Retinal pigment epithelial cell (primary cell): ENCODE measurements at places on chromosomes 5 and 9.

- DNase-seq: no peak
Observed at GRCh38 chr5:5061836-5062235, 78.3 kb upstream of the ADAMTS16 start.

DNA sequence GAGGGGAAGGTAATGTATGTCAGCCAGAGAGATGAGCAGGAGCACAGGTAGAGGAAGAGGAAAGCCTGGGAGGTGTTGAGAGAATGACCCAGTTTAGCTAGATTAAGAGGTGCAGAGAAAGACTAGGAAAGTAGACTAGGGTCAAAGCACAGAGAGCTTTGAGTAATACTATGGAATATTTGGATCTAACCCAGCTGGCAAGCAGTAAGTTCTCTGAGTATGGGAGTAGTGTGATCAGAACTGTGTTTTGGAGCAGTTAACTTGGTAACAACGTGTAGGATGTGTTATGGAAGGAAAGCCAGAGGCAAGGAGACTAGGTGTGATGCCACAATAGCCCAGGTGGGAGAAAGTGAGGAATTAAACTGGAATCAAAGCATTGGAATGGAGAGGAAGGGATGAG, 84.9 kb upstream of the PTGER4 start:
- peak; percentile 44 for DNase-seq

DNA sequence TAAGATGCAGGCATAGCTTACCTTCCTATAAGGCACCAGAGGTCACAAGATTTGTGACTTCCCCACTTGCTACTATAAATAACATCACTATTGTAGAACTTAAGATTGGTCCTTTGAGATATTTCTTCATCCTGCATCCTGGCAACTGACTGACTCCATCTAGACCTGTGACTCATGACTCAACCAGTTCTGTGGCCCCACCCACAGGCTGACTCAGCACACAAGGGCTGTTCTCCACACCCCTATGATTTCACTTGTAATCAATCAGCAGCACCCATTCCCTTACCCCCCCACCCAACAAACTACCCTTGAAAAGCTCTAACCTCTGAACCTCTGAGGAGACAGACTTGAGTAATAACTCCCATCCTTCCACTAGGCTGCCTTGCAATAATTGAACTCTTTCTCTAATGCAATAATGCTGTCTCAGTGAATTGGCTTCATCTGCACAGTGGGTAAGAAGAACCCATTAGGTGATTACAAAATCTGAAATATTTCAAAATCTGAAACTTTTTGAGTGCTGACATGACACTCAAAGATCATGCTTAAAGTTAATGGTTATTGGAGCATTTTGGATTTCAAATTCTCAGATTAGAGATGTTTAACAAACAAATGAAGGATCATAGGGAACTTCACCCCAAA, 296.7 kb downstream of the ARL15 start:
- DNase-seq: peak; percentile 70

DNA sequence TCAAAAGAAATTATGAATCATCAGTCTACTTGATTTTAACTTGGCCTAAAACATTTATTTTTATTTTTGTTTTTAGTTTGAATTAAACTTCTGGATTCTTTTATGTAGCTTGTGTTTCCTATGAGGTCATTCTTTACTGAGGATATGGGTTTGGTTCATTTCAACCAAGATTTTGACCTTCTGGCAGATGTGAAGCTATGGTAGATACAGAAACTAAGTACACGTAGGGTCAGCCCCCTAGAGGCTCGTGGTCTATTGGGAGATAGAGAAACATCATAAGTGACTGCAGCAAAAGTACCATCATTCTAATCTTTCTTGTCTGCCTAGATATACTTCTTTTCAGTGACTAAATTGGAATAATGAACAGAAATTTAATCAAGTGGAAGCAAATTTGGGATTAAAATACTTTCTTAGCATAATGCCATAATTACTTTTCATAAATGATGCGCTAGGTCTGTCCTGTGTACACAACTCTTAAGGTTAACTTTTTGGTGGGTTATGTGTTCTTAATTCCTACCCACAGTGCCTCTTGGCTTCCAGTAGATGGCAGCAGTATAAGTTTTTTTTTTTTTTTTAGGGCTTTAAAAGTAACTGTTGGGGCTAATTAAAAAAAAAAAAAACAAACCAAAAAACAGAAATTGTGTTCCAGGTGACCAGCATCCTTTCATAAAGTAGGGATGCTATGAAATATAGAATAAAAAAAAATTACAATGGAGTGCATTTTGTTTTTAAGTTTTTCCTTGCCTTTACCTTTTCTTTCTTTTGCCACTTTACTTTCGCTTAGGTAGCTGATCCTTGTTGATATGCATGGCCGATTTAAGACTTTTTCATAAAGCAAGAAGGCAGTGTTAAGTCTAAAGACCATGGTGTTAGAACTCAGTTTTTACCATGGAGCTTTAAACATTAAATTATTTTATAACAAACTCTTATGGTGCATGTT, 49.9 kb downstream of the LRRTM2 start:
- DNase-seq: no peak

DNA sequence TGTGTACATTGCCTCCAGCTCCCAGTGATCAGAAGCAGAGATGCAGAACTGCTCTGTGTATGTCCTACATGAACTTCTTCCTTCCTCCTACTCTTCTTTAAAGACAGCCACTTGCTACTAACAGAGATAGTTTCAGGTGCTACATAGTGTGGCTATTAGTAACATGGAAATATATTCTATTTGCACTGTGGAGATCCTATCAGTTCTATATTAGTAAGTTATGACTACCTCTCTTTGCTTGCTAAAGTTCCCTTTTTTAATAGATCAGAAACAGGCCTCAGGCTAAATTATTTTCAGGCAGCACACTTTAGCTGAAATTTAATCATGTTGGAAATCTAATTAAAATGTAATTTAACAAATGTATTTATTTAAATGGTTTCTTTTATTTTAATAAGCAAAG, 64.4 kb upstream of the TNFSF8 start:
- no peak for DNase-seq

- no peak for DNase-seq
Observed at GRCh38 chr5:177405805-177406204, 3.6 kb downstream of the F12 start.

GRCh38 chr9:78811622-78812276, 514.8 kb downstream of the PSAT1 start:
- no peak for DNase-seq
